Activated naive CD4-positive, alpha-beta T cell treated with anti-CD3 and anti-CD28 coated beads for 36 hours (primary cell): ENCODE measurements at places on chromosomes 5 and 9. TPM values are rescaled to one million over a fixed set of nuclear protein-coding genes. Genes with fewer than 3 reads are reported as not detected.

TRIM7 gene
- total RNA-seq: 1.8 TPM

DNA sequence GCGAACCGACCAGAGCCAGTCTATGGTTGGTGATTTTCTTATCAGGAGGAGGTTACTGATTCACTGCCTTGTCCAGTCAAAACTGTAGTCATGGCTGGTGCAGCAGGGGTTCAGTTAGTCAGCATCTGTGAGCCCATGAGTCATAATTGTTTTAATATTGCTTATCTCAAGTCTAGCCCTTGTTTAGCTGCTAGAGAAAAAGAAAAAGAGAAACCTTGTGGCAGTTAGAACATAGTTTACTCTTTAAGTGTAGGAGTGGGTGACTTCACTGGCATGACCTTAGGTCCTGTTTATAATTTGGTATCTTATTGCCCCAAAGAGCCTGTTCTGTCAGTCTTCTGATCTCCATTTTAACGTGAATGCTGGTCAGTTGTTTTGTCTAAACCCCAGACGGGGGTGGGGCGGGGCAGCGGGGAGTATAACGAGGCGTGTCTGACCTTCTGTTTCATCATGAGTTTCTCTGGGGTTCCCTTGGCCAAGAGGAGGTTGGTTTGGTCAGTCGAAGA is 76.9 kb upstream of the NFIL3 start:
- peak; percentile 11 for DNase-seq

DNA sequence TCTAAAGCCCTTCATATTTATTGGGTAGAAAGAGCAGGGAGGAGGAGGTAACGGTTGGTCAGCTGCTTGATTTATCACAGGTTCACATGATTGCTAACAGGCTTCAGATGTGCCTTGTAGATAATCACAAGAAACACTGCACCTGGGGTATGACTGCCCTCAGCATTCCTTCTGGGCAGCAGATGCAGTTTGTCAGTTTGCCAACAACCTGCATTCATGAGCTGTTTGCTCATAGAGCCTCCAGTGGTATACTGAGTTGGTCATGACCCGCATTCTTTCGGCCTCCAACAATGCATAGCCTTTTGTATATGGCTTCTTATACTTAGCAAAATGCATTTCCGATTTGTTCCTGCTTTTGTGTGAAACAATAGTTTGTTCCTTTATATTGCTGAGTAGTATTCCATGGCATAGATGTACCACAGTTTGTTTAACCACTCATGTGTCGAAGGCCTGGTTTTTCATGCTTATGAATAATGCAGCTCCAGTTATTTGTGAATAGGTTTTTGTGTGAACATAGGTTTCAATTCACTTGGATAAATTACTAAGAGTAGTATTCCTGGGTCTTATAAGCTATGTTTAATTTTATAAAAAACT is 83.6 kb downstream of the ARHGEF28 start:
- DNase-seq: no peak

- peak; percentile 82 for DNase-seq
Observed at GRCh38 chr5:181181650-181182565, 23.1 kb downstream of the TRIM7 start.
